CD4-positive, alpha-beta T cell treated with Interleukin-6 for 4 hours (primary cell): ENCODE measurements at places on chromosomes 3 and 15.

DNA sequence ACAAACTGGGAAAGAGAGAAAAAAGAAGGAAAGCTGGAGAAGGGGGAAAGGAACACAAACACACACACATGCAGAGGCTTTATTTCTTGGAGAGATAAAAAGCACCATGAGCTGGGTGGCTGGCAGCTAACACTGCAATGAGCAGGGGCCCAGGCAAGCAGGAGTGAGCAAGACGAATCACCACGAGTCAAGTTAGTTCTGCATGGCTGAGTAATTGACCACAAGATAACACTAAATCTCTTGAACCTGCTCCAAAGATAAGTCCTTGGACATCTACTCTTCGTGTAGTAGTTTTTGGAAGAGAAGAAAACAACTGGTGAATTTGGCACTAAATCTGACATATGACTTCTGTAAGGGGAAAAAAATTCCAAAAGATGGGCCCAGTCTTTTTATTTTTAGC, 100.9 kb downstream of the MYO5A start:
- DNase-seq, result no peak

DNA sequence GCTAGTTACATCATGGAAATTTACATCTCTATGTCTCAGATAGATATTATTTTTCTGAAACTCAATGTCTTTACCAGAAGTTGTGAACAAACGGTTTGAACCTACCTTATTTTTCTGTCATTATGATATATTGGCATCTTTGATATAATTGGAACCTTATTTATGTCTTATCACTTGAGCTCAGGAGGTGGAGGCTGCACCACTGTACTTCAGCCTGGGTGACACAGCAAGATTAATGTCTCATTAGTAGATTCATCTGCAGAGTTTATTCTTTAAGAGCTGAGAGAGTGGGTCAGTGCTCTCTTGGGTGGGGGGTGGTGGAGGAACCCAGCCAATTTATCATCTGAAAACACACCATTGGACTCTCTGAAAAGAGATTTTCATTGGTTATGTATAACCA, 21.4 kb downstream of the SCG3 start:
- no peak for DNase-seq

- DNase-seq, result no peak
Measured at GRCh38 chr3:126340596-126340942, 16.6 kb downstream of the KLF15 start.

DNA sequence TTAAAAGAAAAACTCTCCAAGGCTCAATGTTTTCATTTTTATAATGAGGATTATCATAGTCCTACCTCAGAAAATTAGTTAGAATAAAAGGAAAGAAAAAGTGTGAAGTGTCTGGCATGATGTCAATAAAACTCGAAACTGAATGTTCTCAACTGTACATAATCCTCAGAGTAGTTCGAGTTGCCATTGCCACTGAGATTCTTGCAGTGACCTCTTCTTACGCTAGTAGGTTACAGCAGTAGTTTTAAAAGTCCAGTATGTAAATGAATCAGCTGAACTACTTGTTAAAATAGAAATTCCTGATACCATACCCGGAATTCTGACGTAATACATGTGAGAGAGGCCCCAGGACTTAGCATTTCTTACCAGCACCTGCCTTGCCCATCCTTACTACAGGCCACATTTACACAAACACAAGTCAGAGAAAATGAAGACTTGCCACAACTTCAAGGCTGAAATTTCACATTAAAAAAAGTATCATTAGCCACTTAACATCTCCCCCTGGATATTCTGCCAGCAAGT, 502.6 kb downstream of the FGF12 start:
- DNase-seq, result no peak

DNA sequence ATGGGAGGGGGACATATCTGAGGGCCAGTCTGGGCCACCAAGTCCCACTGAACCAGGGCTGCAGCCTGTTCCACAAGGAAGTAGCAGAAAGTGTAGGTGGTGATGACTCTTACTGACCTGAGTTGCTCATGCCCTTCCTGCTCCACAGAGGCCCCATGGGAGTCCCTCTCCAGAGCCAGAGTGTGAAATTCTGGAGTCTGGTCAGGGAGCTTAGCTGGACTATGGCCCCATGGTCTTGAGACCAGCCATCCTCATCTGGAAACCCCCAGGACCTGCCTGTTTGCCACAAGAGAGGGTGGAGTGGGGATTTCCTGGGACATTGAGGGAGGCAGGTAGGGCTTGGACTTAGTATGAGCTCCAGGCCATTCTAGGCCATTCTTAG, 3.0 kb downstream of the SPINT1 start:
- no peak for DNase-seq

DNA sequence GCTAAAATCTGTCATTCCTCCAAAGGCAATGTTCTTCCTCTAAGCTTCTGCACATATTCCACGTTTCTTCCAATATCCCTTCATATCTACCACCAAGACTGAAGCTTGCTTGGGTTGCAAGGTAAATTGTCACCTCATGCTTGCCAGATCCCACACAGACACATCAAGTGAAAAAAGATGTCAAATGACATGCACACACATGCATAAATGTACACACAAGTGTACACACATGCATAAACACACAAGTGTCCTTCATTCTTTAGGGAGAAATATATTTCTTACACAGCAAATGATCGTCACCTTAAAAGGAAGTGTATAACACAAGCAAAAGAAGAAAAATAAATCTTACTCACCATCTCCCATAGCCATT, 59.4 kb downstream of the CLASP2 start:
- DNase-seq, result no peak

DNA sequence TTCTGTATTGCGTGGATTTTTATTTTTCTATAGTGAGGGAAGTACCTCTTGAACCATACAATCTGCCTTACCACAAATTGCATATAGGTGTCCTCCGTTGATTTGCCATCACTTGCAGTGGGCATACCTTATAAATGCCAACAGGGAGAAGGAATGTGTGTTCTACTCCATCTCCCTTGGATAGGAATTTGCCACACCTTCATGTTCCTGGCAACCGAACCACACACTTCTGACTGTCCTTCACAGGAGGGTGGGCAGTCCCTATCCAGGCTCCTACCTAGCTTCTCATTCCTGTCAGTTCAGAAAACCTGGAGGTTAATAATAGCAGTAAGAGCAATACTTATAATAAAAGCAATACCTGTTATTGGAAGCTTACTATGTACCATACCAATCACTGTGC, 357.7 kb downstream of the EFHB start:
- DNase-seq, result no peak

DNA sequence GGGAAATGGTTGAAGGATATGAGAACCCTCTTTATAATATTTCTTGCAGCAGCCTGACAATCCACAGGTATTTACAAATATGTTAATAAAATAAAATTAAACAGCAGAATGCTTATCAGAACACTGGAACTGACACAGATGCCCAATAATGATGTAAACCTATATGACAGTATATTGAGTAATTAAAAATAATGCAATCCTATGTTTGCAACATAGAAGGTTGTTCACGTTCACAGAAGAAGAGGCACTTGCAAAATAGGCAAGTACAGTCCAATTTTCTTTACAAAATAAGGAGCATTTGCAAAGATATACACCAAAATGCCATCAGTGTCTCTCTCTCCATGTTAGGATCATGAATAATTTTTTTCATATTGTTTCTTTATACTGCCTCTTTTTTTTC, 397.0 kb upstream of the WNT5A start:
- DNase-seq, result no peak

DNA sequence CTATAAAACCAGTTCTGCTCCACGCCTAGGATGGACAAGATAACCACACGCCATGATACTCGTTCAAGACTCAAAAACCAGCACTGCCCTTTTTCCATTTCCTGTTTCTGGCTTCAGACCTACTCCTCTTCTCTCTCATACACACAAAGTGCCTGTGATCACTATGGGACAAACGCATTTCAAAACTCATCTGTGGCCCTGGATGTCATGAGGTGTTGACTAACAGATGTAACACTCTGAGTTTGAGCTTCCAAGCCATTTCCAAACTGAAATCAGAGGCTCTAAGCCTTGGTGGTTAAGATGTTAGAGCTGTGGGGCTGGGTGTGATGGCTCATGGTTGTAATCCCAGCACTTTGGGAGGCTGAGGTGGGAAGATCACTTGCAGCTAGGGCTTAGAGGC, 55.7 kb upstream of the LMOD3 start:
- DNase-seq, result no peak

GRCh38 chr15:95291898-95292472, 1038.5 kb upstream of the NR2F2 start:
- no peak for DNase-seq

- no peak for DNase-seq
Measured at GRCh38 chr15:87243474-87243873, 1013.1 kb downstream of the NTRK3 start.

DNA sequence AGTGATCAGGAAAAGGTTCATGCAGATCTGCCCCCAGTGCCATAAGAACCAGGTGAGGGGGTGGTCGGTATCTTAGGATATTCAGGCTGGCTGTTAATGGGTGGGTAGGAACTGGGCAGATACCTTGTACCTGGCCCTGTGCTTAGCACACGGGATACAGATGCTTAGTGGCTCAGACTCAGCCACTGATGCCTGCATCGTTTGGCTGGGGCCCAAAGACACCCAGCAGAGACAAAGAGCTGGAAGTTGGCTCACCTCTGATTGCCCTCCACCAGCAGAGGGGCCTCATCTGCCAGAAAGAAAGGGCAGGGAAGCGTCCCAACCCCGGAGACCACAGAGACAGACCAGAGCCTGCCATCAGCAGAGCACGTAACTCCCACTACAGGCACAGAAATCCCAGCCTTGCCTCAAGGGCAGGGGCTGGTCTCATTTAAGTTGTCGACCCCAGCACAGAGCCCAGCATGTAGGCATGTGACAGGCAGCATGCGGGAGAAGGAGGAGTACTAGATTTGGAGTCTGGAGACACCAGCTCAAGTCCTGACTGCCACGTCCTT, 64.1 kb upstream of the SLC6A1 start:
- DNase-seq, result no peak

DNA sequence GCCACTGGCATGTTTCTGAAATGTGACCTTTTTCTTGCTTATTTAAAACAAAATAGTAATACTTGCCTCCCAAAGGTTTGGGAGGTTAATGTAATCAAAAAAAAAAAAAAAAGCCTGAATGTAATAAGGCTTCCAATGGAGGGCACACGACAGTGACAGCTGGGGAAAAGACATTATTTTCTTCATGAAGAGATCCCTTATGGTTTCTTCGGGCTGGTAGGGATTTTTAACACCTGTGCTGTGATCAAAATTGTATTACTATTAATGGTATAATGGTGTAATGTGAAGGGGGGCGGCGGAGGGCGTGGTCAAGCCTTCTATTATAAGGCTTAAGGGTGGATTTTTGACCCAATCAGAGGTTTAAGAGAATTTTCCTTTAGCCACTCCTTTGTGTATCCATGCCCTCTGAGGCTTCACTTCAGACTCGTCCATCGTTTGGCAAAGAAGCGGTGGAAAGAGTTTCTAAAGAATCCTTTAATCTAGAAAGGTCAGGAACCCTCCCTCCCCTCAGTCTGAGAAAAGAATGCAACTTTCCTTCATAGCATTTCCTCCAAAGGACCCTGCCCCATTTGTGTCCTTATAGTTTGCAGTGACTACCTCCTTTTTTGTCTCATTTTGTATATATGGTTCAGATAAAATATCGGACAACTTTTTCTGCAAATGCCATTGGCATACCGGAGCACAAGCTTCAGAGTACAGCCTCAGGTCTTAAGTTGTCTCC, 89.5 kb upstream of the CHD2 start:
- DNase-seq, result peak; percentile 47

GRCh38 chr15:89669309-89669865, 9.8 kb downstream of the PLIN1 start:
- no peak for DNase-seq

DNA sequence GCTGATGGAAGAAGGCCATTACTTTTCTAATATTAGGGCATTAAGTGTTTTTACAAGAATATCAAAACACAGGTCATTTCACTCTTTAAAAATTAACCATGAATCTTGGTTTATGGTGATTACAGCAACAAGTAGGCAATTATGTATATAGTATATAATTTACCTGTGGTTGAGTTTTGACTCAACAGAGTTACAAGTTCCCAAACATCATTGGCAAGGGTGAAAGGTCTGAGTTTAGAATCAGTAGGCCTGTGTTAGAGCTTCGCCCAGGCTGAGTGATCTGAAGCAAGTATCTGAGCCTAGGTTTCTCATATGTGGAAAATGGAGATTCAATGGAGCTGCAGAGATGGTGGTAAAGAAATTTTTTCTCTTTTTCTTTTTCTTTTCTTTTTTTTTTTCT, 25.1 kb upstream of the LPP start:
- no peak for DNase-seq

DNA sequence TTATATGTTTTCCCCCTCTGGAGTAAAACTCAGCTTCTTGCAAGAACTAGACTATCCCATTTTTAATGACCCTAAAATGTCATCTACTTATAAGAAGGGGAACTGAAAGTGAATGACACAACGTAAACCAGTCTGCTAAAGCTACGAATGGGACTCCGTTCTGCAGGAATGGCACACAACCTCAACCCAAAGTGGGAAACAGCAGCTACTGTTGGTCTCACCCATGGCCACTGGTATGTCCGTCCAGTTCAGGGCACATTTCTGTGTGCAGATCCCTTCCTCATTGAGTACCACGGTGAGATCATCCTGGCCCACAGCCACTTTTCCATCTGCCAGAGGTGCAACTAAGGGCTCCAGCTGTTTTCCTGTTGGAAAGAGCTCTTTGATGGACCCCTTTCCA, 23.8 kb downstream of the VPS39 start:
- no peak for DNase-seq
